ENCODE measurements at places on chromosomes 4 and X.

- no peak for DNase-seq
Measured at GRCh38 chr4:169412046-169412445, 141.3 kb upstream of the SH3RF1 start.

DNA sequence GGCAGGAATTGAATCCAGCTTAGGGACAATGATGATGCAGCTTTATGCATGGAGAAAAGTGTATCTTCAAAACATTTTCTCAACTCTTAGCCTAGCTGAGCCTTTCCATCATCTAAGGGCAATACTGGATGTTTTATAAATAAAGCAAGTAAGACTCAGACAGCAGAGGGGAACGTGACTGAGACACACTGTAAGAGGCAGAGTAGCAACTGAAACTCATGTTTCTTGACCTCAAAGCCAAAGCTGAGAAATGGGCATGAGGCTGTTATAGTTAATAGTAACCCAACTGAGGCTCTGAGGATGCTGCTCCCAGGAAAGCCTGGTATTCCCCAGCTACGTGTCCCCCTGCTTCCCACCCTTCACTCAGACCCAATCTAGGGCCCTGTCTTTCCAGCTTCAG is 44.6 kb downstream of the ARHGEF9 start:
- DNase-seq: no peak

- DNase-seq: no peak
Measured at GRCh38 chr4:133152831-133153481, 3.9 kb downstream of the PCDH10 start.

DNA sequence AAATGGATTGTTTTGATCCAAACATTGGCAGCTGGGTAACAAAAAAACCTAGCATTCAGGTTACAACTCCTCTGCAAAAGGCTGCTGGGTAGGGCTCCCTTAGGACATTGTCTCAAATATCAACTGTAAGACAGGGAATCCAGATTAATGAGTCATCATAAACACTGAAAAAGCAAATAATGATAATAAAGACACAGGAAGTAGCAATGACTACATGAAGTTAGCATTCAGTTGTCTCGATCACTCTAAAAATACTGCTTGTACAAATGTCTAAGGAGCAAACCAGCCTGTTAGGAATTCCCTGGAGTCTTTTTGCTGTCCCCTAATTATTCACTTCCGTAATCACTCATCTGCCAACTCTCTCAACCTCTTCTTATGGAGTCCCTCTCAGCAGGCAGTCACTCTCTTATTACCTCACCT is 259.2 kb downstream of the GPC3 start:
- DNase-seq: peak; percentile 22

GRCh38 chr4:124224256-124224655 is 488.3 kb downstream of the ANKRD50 start:
- no peak for DNase-seq

DNA sequence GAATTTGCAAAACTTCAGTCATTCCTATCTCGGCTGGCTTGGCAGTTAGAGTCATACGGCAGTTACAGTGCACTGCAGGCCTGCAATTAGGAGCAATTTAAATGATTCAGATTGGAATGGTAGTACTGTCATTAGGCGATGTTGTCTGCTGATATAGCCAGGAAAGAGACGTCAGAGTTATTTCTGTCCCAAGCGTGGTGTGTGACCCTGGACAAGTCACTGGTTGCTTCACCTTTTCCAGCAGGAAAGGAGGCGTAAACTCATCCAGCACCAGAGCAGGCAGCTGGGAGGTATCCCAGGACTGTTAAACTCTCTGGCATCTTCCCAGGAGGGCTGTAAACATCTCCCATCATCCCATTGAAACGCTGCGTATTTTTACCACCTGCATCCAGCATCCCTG is 836 bp upstream of the LNX1 start:
- DNase-seq: no peak

- DNase-seq: no peak
Measured at GRCh38 chr4:41670530-41670929, 78.0 kb downstream of the PHOX2B start.

- DNase-seq: no peak
Measured at GRCh38 chr4:165199722-165200121, 7.6 kb upstream of the KLHL2 start.

DNA sequence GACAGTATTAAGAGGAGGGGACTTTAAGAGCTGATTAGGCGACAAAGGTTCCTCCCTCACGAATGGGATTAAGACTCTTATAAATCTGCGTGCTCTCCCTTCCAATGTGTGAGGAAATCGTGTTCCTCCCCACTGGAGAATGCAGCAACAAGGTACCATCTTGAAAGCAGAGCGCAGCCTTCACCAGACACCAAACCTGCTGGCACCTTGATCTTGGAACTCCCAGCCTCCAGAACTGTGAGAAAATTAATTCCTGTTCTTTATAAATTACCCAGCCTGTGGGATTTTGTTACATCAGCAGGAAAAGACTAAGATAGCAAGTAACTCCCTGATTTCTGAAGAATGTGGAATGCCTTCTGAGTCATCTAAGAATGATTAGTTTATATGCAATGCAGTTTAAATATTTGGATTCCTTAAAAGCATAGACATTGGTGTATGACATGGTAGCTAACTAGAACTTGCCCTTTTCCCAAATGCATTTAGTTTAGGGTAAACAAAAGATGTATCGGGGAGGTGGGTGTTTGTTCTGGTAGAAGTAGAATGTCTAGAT is 86.1 kb downstream of the USP46 start:
- no peak for DNase-seq

DNA sequence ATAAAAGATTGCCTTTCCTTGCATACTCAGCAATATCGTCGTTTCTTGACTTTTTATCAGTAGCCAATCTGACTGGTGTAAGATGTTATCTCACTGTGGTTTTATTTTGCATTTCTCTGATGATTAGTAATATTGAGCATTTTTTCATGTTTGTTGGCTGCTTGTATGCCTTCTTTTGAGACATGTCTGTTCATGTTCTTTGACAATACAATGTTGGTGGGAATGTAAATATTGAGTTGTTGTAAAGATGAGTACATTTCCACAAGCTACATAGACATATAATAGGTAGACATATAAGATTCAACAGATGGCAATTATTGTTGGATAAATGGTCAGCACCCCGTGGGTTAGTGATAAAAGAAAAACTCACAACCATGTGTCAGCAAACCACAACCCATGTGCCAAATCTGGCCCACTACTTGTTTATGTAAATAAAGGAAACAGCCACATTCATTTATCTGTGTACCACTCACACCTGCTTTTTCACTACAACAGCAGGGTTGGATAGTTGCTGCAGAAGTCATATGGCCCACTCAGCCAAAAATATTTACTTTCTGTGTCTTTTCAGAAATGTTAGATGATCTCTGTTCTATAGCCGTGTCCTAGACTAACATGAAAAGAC is 153.1 kb upstream of the VCX start:
- DNase-seq: no peak

DNA sequence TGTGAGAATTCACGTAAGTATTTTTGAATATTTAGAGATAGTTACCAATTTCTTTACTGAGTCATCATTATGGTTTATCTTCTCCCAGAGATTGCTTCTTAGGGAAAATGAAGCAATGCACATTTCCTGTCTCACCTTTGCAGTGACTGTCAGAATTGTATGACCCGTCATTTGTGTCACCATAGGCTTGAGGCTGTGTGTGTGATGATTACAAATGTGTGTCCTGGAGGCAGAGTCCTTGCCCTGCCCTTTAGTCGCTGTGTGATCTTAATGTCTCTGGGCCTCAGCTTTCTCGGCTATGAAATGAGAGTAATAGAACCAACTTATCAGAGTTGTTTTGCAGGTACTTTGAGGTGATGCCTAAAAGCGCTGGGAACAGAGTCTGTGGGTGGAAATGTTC is 13.9 kb downstream of the HCCS start:
- no peak for DNase-seq

- peak; percentile 3 for DNase-seq
Measured at GRCh38 chrX:148380650-148381561, 119.5 kb upstream of the AFF2 start.

- DNase-seq: no peak
Measured at GRCh38 chr4:124417371-124417770, 295.2 kb downstream of the ANKRD50 start.

GRCh38 chr4:85603437-85604336 is 128.7 kb downstream of the ARHGAP24 start:
- DNase-seq: no peak

GRCh38 chrX:125205918-125206665 is 113.6 kb upstream of the TEX13C start:
- DNase-seq: no peak

GRCh38 chrX:46903458-46904242 is 8.6 kb upstream of the JADE3 start:
- peak; percentile 59 for DNase-seq

DNA sequence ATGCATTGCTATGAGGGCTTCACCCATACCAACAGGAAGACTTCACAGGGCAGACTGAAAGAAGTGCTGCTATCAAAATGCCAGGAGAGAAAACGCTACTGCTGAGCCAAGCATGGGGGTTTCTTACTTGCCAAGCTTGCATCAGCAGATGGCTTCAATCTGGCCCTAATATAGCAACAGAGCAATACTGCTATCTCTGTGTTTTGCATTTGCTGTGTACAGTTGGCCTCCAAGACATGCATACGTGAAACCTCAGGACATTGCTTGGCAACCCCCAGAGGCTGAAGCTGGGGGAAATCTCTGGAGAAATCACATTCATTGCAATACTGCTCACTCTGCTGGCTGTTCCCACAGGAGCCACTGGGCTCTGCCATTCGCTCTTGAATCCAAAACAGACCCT is 127.2 kb upstream of the GPC4 start:
- DNase-seq: no peak

GRCh38 chrX:32397562-32398216 is 813.7 kb downstream of the DMD start:
- DNase-seq: no peak

DNA sequence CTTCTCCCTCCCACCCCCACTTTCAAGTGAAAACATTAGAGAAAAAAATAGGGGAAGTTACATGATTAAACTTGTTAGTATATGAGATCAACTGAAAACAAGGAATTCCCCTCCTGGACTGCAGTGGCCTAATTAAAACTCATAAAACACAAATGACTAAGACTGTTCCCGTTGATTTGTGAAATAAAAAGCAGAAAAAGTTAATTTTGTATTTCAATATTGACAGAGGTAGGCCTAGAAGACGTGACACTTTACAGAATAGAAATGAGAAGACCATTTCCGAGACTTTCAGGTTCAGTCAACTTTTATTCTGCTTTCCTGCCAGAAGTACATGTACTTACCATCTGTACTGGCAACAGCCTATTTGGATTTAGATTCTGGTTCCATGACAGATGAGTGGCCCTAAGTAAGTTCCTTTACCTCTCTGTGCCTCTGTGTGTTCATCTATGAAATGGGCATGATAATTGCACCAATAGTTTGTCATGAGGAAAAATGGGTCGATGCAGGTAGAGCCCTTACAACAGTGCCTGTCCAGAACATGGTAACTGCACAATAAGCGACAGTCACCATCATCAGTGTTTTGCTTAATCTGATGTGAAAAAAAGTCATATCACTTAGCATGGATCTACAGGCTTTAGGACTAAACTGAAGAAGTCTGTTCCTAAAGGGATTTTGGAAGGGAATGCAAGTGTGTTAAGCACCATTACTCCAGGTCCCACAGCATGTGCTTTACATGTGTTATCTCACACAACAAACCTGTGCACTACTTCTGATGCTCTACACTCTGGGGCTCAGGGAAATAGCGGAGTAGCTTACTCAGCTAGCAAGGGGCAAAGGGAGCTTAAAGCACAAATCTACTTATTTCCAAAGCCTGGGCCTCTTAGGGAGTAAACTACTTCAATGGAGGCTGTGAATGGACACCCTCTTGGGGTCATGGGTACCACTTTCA is 562.3 kb upstream of the DIPK2B start:
- no peak for DNase-seq

DNA sequence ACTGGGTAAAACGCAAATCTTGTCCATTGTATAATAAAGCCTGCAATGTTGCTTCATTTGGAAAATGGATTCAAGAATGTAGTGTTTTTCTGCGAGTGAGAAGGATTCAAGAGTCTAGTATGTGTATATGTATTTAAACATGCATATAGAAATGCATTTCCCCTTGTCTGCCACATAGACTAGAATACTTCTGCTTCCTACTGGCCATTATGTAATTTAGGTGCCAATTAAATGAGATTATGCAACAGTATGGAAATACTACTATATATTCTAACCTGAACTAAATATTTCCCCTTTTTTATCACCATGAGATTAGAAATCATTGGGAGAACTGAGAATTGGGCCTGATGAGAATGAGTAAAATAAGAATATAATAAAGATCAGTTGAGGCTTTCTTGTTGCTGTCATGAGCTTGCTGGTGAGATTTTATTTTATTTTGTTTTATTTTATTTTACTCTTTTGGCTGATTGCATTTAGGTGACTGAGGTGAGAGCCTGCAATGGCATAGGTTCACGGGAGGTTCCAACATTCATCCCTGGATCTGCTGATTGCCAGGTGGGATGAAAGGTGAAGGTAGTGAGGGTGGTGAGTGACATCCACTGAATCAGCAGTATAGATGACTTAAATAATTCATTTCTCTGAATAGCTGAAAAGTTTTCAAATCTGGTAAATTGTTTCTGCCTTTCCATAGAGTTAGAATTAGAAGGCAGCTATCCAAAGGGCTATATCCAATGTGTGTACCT is 95.6 kb upstream of the SLC4A4 start:
- DNase-seq: no peak

DNA sequence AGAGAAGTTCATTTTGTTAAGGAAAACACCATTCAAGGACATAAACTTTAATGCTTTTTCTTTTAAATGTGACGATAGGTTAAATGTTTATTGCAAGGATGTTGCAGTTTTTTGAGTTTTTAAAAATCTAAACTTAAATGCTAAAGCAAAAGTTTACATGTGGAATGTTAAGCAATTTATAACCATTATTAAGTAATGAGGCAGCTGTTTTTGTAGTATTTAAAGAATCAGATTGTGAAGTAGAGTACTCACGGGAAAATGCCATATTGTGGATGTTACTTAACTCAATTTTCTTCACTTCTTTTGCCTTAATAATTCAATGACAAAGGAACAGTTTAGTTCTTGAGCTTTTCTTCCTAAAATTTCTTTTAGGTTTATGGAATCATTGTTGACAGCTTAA is 43.5 kb downstream of the UBE2K start:
- DNase-seq: no peak

DNA sequence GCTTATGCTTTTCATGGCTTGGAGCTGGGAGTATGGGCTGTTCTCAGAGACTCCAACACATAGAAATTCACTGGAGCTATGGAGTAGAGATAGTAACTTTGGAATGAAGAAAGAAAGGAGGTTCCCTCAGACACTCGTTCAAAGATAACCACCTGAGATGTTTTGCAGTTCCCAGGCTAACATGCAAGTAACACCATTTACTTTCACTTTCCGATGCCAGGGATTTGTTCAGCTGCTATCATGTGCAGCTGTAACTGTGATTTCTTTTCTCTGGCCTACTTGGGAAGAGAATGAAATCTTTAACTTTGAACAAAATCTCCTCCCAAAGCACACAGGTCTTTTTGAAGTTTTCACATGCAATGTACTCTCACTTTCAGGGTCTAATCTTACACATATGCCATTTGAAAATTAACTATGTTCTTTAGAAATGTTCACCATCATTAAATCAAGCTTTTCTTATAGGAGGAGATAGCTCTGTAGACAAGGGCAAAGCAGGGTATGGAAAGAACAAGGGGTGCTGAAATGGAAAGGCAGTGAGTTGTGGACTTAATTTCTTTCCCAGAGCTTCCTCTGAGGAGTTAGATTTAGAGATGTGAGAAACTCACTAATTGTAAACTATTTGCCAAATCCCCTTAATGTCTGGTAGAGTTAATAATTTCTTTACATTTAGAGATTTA is 514.3 kb downstream of the PDHA2 start:
- no peak for DNase-seq

- no peak for DNase-seq
Measured at GRCh38 chrX:3526731-3527130, 180.3 kb upstream of the MXRA5 start.

- no peak for DNase-seq
Measured at GRCh38 chrX:37332987-37333658, 16.0 kb upstream of the PRRG1 start.

Measured in stromal cell of bone marrow (primary cell).